Caudate nucleus (tissue), 63 donors: ENCODE measurements at places on chromosomes 2 and 18.

GRCh38 chr18:44548291-44549221, 132.1 kb upstream of the SETBP1 start:
- DNase-seq: no peak

GRCh38 chr2:222944552-222944951, 83.7 kb downstream of the ACSL3 start:
- no peak for DNase-seq

DNA sequence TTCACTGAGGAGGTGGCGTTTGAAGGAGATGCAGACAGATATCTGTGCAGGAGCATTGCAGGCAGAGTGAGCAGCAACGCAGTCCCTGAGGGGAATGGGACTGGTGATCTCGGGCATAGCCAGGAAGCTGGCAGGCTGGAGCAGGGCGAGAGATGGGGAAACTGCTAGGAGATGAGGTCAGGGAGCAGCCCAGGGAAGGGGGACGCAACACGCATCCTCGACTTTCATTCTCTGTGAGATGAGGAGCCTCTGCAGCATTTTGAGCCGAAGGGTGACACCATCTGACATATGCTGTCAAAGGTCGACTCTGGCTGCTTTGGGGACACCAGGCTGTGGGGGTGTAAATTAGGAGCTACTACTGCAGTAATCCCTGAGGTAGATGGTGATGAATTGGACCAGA, 4.3 kb upstream of the CHRNA1 start:
- DNase-seq: no peak

- DNase-seq: no peak
Measured at GRCh38 chr18:41126541-41127235, 828.3 kb upstream of the PIK3C3 start.

DNA sequence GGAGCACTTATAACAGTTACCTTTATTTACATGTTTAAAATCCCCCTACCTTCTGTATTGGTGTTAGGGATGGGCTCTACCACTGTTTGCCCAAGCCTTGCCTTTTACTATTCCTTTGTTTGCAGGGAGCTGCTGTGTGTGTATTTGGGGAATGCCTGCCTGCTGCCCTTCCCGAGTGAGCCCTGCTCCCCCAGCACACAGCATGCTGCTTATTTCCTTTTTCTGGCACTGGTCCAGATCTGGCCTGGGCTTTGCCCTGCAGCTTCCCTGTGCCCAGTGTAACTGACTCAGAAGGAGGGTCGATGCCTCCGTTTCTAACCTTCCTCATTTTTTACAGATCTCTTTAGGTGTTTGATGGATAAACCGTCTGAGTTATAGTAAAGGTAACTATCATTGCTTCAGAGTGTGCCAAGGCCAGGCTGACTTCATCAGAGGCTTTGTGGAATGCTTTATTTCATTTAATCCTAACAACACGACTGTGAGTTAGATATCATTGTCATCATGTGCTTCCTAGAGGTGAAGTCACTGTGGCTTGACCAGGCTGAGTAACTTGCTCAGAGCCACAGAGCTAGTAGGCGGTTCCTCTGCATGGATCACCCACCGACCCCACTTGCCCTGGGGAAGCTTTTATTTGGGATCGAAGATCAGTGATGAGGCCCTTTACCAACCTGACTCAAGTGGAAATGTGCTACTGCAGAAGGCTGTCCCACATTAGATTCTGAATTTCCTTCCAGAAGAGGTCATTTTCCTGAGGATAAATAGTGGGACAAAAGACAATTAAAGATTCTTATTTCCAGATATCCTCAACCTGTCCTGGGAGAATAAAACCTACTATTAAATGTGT, 238.8 kb downstream of the ZNF407 start:
- DNase-seq: no peak

DNA sequence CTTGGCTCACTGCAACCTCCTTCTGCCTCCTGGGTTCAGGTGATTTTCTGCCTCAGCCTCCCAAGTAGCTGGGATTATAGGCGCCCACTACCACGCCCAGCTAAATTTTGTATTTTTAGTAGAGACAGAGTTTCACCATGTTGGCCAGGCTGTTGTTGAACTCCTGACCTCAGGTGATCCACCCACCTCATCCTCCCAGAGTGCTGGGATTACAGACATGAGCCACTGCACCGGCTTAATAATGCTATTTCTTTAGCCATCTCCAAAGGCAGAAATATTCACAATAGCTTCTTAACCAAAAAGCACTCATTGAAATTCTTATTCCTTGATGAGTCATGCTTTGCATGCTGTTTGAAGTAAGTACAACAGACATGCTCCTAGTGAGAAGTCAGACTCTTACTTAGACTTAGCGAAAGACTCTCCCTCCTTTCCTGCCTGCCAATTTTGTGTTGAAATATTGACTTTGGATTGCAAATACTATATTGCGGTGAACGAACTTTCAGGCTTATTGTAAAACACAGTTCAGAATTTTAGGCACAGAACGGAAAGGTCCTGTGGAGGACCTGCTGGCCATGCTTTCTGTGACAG, 4.4 kb downstream of the ACTR3 start:
- no peak for DNase-seq

GRCh38 chr2:128281852-128282245, 36.8 kb downstream of the HS6ST1 start:
- no peak for DNase-seq

DNA sequence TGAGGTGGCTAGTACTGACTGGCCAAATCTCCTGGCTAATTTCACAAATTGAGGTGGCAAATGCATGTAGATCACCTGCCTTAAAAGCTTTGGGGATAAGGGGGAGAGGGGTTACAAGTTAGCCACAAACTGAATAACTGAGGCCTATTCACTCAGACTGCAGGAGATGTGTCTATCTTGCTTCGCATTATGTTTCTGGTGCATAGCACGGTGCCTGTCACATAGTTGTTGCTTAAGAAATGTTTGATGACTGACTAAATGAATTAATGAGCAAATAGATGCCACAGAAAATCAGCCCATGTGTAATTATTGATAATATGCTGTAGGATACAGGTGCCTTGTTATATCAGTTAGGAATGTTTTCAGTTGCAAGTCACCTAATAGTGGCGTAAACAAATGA, 12.5 kb upstream of the SLC40A1 start:
- DNase-seq: no peak

- DNase-seq: no peak
Measured at GRCh38 chr2:792687-793086, 115.5 kb upstream of the TMEM18 start.

DNA sequence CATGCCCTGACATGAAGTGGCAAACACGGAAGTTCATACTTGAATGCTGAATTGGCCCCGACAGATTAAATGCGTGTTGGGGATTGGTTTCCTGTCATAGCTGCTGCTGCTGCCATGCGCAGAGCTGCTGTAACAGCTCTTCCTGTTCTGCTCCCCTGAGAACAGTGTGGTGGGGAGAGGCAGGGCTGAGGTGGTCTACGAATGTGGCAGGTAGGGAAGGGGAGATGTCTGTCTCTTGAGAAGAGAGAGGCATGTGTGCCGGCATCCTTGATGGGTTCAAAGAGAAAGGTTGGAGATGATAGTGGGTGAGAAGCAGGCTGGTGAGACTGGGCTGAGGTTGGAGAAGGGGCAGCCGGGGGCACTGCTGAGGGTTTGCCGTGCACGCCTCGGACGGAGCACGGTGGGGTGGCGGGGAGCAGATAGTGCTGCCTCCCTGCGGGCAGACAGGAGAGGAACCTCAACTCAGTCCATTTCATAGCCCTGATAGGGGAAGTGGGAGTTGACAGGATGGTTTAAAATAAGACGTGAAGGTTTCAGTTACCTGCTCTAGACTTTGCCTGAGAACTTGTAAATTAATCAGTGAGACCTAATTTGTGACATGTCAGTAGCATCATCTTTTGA, 46.1 kb downstream of the TMEM185B start:
- DNase-seq: no peak

- DNase-seq: no peak
Measured at GRCh38 chr2:37201766-37202165, 5.5 kb downstream of the CEBPZOS start.

- DNase-seq: no peak
Measured at GRCh38 chr18:10878703-10879102, 270.7 kb downstream of the PIEZO2 start.

GRCh38 chr2:196242131-196242620, 70.8 kb upstream of the STK17B start:
- DNase-seq: no peak
